ENCODE measurements at places on chromosomes 5 and 9.

DNA sequence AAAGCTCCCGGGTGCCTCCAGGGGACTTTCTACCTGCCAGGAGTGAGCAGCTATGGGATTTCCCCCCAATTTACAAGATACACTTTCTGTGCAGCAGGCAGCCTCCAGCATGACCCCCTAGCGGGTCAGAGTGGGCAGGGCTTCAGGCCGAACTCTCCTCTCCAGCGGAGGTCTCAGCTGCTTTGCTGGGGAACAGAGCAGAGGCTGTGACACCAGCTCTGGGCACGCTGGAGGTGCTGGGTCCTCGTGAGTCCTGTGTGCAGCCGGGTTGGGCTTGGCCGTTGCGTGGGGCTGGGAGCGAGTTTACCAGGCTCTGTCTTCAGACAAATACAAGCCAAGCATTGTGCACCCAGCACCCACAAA is 2.9 kb downstream of the NRARP start:
- DNase-seq = no peak

DNA sequence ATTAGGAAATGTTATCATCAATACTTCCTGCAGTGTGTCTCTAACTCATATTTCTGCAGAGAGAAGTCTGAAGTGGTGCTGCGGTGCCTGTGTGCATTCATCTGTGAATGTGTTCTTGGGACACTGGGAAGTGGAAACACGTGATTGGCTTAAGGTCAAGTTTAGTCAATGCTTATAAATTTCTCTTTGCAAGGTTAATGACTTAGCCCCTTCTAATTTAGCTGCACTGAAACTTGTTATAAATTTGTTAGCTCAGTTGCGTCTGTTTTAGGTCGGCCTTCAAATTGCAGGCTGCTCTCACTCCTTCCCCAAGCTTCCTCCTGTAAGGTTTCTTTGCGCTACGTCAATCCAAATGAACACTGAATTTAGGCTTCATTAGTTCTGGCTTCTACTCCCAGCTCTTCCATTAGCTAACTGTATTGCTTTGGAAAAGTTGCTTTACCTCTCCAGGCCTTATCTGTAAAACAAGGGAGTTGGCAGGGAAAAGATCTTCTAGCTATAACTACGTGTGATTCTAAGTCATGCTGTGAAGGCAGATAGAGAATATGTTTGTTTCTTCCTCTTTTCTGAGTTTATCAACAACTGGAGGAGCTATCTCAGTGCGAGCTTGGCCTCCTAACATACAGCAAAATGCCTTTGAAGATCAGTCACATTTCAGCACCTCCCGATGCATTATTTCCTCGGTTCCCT is 341.8 kb downstream of the NFIB start:
- no peak for DNase-seq

GRCh38 chr9:101254733-101255433 is 129.9 kb downstream of the BAAT start:
- DNase-seq = no peak

- DNase-seq = no peak
These were observed 480.3 kb upstream of the ADAMTS16 start for GRCh38 chr5:4659851-4660250.

GRCh38 chr9:16883586-16883985 is 13.1 kb upstream of the BNC2 start:
- no peak for DNase-seq

DNA sequence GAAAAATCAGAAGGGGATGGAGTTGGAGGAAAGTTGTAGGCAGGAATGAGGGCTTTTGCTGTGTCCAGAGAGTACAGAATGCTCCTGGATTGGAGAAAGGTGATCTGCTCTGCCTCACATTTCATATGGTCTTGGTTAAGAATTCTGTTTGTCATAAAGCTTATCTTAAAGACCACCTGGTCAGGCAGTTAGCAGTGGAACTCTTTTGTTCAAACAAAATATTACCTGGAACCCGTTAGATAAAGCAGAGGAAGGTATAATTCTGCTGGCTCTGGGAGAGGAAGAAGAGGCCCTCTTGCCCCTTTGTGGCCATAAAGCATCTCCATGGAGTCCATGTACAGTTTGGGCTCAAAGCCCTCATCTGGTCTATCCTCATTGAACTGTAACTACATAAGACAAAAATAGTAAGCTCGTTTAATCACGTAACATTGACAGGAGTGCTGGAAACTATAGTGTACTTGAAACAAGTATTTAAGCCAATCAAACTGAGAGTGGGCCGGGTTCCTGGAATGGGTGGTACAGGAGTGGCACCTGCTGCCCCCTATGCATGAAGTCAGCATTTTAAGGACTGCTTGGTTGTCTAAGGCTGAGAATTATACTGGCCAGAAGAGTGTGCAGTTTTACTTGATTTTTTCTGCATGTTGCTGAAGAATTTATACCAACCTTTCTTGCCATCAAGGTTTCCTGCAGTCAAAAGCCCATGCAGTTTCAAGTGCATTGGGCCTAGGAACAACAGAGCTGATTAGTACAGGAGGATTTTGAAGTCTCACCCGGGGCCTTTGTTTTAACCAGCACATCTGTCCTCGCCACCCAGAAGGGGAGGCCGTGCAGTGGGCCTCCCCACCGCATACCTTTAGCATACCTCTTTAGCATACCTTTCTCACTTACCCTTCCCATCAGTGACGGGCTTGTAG is 39.9 kb downstream of the STXBP1 start:
- no peak for DNase-seq

DNA sequence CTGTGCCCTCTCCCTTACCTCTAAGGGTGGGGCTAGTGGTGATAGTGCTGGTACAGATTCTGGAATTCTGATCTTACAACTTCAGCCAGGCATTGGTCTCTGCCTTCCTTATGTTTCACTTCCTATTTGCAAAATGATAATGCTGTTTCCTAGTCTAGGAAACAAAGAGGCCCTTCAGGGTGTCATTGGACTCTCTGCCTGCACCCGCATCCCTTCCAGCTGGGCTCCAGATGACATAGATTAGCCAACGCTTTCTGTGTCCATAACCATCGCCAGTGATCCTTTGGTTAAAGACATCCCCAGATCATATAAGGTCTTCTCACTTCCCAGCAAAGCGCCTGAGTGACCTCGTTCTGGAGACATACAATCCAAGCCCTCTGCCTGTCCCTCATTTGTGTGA is 180.7 kb downstream of the ERCC6L2 start:
- DNase-seq = no peak

- DNase-seq = no peak
These were observed 343.2 kb downstream of the SEMA5A start for GRCh38 chr5:9202636-9203035.

DNA sequence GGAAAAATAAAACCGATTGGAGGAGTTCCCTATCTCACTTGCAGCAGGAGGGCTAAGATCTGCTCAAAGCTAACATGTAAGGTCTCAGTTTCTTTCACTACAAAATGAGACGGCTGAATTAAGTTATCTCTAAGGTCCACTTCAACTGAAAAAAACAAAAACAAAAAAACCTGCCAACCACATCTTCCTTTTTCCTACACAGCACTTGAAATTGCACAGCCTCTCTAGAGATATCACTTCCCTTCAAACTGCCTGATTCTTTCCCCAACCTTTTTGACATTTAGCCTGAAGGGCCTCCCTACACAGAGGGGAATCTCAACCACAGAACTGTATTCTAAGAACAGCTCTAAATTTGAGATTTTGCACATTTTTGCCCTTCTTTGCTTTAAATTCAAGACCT is 227.9 kb upstream of the TARS1 start:
- no peak for DNase-seq

GRCh38 chr5:106288979-106289378 is 1381.8 kb downstream of the EFNA5 start:
- DNase-seq = no peak

- no peak for DNase-seq
These were observed 1.7 kb upstream of the POMT1 start for GRCh38 chr9:131500939-131501541.

- DNase-seq = no peak
These were observed 59.2 kb downstream of the ADAMTS12 start for GRCh38 chr5:33832404-33833236.

GRCh38 chr9:70466976-70467561 is 52.6 kb upstream of the KLF9 start:
- DNase-seq = no peak

DNA sequence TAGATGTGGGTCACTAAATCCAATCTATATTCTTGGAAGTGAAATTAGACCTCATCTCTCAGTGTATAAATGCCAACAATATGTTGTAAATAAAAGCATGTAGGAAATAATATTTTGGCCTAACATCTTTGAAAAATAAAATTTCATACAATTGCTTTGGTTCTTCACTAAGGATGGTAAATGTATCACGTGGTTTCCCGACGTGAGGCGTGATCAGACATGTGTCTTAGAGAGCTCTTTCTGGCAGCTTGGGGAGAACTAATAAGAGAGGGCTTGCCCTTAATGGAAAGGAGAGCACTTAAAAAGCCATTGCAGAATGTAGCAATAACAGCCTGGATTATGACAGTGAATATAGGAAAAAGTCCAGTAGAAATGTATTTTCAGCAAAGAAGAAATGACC is 602.6 kb downstream of the CDH12 start:
- no peak for DNase-seq

DNA sequence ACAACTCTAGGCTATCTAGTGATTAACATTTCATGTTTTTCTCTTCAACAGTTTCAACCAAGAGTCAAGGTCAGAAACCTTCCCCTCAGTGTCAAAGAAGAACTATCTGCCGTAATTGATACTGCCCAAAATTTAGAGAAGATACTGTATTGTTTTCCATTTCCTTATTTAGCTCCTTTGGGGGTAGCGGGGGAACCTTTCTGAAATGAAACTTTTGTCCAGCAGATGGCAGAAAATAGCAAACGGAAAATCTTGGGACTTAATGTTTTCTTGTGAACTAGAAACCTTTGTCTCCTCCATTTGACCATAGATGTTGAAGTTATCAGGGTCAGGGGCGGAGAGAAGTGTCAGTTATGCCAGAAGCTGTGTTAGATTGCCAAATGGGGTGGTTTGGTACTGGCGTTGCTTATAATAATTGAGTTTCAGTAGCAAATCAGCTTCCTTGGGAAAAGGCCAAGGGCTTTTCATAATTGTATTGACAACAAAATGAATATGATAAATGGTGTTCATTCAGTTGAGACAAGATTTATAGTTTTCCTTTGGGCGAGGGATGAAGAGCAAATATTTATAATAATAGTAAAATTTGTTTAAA is 101.7 kb upstream of the TLX3 start:
- DNase-seq = no peak

DNA sequence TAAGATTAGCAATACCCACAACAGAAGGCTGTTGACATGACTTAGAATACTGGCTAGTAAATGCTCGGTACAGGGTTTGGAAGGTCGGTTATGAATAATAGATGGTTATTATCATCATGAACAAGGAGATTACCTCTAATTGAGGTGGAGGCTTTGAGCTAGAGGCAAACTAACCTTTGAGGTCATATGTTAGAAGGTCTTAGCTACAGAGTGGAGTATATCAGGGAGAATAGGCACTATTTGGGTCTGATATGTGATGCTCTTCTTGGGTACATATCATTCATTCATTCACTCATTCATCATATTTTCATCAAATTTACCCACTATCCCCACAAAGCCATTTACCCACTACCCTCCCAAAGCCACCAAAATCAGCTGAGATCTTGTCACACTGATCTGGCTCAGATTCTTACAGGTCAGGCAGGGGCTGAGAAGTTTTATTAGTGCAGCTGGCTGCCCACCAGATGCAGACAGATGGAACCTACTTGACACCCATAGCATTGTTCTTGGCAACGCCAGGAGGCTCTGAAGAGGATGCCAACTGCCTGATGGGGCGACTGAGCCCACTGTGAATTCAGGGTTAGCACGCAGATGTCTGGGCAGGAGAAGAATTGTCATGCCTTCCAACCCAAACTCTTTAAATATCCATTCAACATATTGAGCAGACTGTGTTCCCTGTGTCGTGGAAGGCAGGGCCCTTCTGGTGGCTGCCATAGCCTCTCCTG is 90.2 kb upstream of the SH3PXD2B start:
- no peak for DNase-seq

GRCh38 chr5:148979083-148979723 is 83.7 kb downstream of the SH3TC2 start:
- DNase-seq = no peak

DNA sequence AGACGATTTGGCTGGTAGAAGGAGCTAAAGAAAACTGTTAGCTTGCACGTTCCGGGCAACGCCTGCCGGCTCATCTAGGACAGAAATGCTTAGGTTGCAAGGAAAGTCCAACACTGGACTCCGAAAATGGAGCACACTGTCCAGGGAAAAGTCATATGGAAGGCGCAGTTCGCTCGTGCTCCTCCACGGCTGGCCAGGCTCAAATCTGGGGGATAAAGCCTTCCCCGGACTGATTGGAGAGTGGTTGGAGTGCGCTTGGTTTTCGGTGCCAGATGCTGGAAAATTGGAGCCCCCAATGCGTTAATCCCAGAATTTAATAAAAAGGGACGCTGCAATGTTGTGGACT is 955 bp downstream of the CDH6 start:
- DNase-seq = no peak

DNA sequence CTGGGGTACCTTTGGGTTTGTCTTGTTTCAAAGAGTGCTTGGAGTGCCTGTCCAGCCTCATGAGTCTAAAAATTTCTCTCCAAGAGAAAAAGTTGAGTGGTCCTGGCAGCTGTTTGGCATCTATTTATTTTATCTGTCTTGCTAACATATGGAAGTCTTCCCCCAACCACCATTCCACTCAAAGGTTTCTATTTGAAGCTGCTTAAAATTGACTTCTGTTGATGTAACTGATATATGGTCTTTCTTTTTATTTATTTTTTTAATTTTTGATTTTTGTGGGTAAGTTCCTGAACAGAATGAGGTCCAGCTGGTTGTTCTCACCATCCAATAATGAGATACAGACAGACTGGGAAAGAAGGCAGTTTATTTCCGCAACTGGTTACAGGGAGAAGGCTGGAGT is 178.7 kb upstream of the SGCD start:
- DNase-seq = no peak

GRCh38 chr5:125006011-125006685 is 259.7 kb upstream of the ZNF608 start:
- no peak for DNase-seq

GRCh38 chr5:180090098-180090768 is 18.7 kb upstream of the RNF130 start:
- DNase-seq = peak; percentile 91

DNA sequence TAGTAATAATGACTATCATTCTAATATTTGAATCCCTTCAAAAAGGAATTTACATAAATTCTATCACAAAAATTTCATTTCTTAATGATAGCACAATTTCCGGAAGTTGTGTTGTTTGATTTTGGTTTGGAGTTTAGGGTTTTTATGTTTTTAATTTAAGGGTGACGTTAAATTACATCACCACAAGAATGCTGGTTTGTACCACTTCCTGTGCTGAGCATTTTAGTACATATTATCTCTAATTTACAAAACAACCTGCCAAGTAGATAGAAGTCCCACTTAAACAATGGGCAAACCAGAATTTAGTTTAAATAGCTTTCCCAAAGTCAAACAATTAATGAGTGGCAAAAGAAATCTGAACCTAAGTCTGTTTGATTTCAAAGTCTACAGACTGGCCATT is 63.4 kb downstream of the DENND1A start:
- no peak for DNase-seq

GRCh38 chr5:7420510-7421280 is 24.8 kb downstream of the ADCY2 start:
- DNase-seq = no peak

GRCh38 chr5:135489466-135490244 is 37.5 kb upstream of the TIFAB start:
- no peak for DNase-seq

- no peak for DNase-seq
These were observed 10.4 kb upstream of the SPINK4 start for GRCh38 chr9:33229359-33230114.

GRCh38 chr5:56346741-56347535 is 113.8 kb upstream of the ANKRD55 start:
- DNase-seq = no peak
